ENCODE measurements at places on chromosomes 11 and 22.

DNA sequence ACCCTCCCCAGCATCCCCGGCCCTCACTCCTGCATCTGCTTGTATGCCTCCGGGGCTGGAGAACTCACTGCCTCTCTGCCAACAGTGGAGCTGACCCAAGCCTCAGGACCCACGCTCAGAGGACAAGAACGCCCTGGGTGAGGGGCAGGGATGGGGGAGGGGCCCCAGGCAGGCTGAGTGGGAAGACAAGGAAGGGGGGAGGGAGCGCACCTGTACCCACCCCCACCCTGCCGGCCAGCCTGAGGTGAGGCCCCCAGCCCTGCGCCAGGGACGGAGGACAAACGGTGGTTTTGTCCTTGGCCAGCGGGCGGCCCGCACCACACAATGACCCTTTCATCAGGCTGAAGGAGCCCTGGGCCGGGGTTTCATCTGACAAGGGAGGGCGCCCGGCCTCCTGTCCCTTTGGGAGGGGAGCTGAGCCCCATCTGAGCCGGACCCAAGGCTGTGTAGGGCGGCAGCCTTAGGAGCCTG is 10.0 kb downstream of the WNT7B start:
- no peak for DNase-seq

GRCh38 chr11:32920570-32920969 is 28.0 kb downstream of the QSER1 start:
- DNase-seq: no peak

DNA sequence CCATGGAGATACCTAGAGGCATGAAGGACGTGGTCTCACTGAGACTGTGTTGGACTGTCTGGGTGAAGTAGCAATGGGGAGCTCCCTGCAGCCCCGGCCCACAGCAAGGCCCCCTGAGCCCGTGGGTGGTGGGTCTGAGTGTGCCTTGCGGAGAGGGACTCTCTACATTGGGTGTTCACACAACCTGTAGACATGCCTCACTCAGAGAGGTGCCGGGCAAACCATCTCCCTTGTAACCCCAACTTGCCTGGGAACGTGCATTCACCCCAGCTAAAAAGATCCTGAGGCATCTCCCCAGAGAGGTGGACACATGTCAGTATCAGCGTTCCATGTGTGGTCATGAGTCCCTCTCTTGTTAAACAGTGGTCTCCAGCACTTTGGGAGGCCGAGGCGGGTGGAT is 2.1 kb downstream of the VPREB1 start:
- DNase-seq: no peak

DNA sequence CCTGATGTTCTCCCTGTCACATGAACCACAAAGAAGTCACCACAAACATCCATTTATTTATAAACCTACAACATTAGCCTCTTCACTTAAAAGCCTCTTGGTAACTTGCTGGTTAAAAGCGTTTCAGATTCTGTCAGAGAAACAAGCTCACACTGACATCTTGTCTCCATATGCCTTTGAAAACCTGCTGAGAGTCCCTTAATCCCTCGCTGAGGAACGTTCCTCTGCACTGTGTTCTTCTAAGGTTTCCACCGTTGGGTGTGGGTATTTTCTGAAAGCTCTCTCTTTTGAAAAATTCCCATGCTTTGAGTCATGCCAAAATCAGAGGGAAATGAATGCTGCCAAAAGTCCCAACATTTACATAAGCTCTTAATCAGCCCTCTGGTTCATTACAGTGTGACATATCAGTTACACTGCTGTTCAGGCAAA is 149.8 kb downstream of the CCDC34 start:
- no peak for DNase-seq

- no peak for DNase-seq
Observed at GRCh38 chr22:47176573-47177333, 414.3 kb downstream of the TBC1D22A start.

DNA sequence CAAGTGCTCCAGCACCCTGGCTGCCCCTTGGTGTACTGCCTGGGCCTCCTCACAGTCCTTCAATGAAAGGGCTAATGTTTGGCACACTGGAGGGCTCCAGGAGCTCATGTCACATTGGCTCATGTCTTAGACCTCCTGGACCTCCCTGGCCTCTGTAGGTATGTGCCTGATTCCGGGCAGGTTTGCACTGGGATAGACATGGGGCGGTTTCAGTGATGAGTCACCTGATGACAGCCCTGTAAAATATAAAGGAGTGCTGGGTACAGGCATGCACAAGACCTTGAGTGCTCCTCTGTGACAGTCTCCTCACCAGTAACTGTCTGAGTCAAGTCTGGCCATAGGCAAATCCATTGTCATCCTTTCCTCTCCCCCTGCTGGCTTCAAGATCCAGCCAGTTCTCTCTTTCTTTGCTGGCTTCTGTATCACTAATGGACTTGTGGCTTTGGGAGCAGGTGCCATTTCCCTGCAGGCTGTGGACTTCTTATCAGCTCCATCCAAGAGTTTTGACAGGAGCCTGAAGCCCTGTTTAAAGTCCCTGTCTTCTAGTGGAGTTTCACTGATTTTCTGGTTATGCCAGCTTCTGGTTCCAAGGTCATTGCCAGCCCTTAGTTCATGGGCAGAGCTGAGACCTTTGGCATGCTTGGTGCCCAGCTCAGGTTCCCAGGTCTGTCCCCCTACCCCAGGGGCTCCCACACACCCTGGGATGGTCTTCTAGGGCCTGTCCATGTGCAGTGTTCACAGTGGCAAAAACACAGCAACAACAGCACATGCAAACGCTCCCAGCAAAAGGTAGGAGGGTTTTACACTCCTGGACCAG is 22.7 kb upstream of the P2RY2 start:
- no peak for DNase-seq
